Bladder microvascular endothelial cell (primary cell): ENCODE measurements at places on chromosomes 3 and 15. TPM values are rescaled to one million over a fixed set of nuclear protein-coding genes. Genes with fewer than 3 reads are reported as not detected.

LMCD1 gene
- total RNA-seq = 20.6 and 32.2 TPM in 2 replicates

ARPP21 gene
- total RNA-seq = not detected in 2 replicates

GOLGA8S gene
- under 0.01 TPM in 1 of 2 replicates, not detected in the other for total RNA-seq

CHRNA5 gene
- 2.6 and 2.8 TPM in 2 replicates for total RNA-seq

CD80 gene
- total RNA-seq = 0.06 TPM in 1 of 2 replicates, not detected in the other

THRB gene
- total RNA-seq = under 0.01 TPM in 2 replicates

CCR8 gene
- total RNA-seq = not detected in 2 replicates

SCG3 gene
- total RNA-seq = 0.25 TPM in 1 of 2 replicates, not detected in the other

GCSAM gene
- total RNA-seq = not detected in 2 replicates

NEIL1 gene
- 12.1 and 16.7 TPM in 2 replicates for total RNA-seq

IREB2 gene
- 19.8 and 42.5 TPM in 2 replicates for total RNA-seq
